Stimulated activated CD8-positive, alpha-beta memory T cell treated with anti-CD3 and anti-CD28 coated beads, Interleukin-2, amount 100 ng/mL, for 1 hour (primary cell): ENCODE measurements at places on chromosomes 12 and 14.

DNA sequence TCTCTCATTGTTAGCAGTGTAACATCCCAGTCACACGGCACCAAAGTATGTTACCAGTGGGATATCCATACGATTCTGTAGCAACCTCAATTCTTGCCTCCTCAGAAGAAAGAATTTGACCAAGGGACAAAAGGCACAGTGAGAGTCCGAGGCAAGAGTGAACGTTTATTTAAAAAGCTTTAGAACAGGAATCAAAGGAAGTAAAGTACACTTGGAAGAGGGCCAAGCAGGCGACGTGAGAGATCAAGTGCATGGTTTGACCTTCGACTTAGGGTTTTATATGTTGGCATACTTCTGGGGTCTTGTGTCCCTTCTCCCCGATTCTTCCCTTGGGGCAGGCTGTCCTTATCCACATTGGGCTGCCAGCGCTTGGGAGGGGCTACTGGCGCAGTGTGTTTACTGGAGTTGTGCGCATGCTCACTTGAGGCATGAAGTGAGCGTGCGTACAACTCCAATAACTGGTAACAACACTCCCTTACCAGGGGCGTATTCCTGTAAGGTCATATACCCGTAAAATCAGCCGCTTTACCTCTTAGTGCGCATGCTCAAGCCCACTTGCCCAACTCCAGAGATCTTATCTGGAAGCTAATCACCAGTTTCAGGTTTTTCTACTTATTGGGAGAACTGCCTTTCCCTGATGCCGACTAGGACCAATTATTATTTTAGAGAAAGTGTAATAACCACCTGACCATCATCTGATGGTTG lies 71.7 kb downstream of the FAR2 start:
- DNase-seq, result no peak

DNA sequence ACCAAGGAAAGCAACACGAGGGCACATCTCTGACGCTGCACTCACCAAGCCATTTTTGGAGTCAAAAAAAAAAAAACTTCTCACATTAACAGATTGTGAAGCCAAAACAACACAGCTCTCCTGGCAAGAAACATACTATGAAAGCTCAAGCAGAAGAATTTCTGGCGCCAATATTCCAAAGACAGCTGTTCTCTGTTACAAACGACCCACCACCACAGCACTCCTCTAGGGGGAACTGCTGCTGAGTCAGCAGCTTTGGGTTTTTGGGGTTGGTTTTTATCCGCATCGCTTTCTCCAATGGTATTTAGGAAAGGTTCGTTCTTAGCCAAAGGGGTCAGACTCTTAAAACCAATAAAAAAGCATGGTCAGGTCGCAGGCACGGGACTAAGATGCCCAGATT lies 379.4 kb downstream of the RPS29 start:
- no peak for DNase-seq

- DNase-seq, result no peak
Observed at GRCh38 chr12:21911832-21912231, 29.4 kb downstream of the ABCC9 start.

DNA sequence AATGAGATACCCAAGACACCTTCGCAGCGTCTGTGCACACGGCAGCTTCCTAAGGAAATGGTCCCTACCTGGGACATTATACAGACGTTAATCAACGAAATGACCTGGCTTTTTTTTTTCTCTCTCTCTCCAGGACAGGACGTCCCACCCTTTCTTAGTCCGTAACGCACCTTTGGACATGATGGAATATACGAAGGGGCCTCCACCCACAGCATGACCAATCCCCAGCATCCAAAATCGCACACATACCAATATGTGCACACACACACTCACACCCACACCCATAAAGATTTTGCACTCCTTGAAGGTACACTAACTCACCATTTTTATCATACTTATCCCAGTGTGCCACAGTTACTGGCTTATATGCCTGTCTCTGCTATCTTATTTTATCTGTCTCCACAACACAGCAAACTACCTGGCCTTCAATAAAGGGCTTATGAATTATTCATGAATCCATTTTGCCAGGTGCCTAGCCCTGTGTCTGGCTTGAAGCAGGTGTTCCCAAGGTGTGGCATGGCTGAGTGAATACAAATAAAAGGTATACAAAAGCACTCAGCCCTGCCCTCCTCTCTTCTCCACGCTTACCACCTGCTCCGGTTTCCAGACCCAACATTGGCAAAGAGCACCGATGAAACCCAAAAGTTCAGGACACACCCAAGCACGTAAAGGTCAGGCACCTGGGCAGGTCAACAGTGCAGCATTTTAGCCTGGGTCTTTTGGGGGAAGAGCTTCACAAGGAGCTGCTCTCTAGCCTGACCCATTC lies 2.2 kb downstream of the SCNN1A start:
- no peak for DNase-seq

DNA sequence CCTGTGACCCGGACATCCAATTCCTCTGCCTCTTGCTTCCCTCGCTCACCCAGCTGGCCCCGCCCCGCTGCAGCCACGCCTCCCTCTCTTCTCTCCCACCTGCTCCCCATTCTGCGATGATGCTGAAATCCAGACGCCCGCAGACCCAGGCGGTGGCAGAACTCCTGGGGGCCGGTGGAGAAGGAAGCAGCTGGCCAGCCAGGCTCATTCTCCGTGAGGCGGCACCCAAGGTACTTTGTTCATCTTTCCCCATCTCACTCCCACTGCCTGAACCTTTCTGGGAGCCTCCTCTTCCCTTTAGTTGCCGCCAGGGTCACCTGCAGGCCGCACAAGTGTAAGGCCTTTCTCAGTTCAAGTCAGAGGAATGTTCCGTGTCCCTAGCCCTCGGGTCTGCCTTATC lies 35.7 kb downstream of the FOXN4 start:
- no peak for DNase-seq

GRCh38 chr12:104699489-104700190 lies 242.9 kb downstream of the CHST11 start:
- no peak for DNase-seq

GRCh38 chr14:94330857-94331256 lies 7.7 kb upstream of the SERPINA6 start:
- DNase-seq, result no peak

DNA sequence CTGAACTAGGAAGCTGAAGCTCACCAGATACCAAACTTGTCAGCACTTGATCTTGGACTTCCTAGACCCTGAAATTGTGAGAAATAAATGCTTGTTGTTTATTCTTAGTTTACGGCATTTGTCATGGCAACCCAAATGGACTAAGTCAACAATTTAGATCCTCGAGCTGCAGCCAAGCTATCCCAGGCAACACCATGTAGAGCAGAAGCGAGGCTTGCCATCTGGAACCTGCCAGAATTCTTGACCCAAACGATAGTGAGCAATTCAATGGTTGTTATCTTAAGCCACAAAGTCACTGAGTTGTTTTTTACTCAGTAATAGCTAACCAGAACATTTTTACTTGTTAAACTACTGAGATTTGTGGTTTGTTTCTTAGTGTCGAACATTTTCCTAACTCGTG lies 458.5 kb upstream of the FLRT2 start:
- no peak for DNase-seq

- no peak for DNase-seq
Observed at GRCh38 chr14:26820138-26820537, 222.3 kb upstream of the NOVA1 start.

DNA sequence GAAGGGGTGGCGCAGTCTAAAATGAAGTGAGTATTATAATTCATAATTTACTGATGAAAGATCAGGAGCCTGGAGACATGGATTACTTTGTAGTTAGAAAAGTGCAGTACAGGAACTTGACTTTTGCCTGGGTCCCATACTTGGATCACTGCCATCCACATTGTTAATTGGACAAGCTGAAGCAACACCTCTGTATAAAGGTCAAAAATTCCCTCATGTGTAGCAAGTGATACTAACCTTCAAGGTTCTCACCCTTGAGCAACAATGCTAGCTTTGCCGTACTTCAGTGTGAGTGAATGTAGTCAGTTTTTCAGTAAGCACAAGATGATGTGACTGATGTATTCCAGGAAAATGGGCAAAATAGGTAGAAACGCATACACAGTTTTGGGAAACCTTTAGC lies 44.6 kb upstream of the PLBD1 start:
- DNase-seq, result no peak

DNA sequence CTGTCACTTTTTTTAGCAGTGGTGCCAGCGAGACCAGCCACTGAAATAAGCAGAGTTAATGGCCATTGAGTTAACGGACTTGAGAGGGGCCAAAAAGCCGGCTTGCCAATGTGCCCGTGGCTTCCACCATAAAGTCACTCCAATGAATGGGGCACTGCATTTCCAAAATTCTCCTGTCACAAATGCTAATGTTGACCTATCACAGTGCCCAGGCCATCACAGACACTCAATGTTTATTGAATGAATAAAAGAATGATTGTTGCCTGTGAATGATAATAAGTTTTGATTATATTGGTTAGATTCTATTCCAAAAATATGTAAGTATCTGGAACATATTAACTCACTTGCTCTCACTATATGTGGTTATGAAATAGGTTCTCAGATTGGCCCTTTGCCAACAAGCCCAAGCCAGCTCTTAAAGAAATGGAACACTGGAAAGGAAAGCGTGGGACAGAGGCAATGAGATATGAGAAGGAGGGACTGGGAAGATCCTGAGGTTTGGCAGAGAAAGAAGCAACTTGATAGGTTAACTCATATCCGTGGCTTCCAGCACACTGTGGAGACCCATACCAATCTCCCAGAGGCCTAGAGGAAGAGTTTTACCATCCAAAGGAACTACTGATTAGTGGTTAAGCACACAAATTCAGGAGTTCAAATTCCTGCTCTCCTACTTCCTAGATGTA lies 108.7 kb downstream of the BTG1 start:
- DNase-seq, result no peak

GRCh38 chr12:77133566-77133965 lies 68.2 kb upstream of the E2F7 start:
- no peak for DNase-seq

- DNase-seq, result no peak
Observed at GRCh38 chr12:40382217-40382616, 157.4 kb downstream of the LRRK2 start.

DNA sequence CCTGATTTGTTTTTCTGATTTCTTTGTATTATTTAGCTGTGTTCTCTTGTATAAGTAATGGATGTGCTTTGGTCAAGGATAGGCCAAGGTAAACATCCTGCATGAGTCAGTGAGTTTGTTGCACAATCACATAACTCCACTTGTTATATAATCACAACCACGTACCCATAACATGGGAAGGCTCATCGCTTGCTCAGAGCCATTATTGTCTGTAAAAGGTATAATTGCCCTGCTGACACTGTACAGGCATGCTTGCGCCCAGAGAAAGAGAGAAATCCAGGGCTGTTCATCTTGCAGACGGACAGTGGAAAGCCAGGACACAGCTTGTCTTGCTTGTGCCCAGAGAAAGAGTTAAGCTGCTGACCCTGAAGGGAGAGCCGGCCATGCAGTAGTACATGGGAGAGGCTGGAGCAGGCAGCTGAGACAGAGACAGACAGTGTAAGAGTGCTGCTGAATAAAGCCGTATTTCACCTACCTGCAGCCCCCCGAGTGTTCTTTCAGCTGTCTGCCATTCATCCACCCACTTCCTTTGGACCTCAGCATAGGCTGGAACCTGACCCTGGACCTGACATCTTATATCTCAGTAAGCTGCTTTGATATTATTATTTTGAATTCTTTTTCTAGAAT lies 174.7 kb upstream of the DAAM1 start:
- no peak for DNase-seq

DNA sequence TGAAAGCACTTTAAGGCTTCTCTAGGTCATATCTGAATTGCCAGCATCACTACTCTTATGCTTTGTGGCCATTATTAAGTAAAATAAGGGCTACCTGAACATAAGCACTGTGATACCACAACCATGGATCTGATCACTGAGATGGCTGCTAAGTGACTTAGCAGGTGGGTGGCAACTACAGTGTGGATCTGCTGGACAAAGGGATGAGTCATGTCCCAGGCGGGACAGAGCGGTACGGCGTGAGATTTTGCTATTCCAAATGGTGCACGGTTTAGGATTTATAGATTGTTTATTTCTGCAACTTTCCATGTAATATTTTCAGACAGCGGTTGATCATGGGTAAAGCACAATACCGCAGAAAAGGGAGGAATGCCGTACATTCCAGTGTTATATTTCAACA lies 39.4 kb downstream of the MLXIP start:
- no peak for DNase-seq

GRCh38 chr12:122394626-122395194 lies 27.8 kb downstream of the CLIP1 start:
- no peak for DNase-seq

DNA sequence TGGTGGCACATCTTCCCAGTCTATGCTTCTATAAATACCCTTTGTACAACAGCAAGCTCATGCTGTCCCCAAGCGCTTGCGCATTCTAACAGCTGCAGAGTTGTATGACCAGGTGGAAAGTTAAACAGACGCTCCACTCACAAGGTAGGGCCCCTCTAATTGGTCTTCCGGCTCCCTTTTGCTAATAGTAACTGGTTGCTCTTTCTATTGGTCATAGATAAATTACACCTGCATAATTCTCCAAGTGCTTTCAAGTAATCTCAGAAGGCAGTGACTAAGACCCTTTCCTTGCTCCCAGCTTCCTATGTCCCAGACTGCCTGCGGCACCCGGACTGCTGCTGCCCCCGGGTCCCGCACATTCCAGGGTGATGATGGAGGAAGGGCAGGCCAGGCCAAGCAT lies 6.1 kb upstream of the TSPAN9 start:
- no peak for DNase-seq

GRCh38 chr12:65603438-65604351 lies 220.6 kb upstream of the HMGA2 start:
- DNase-seq, result no peak

DNA sequence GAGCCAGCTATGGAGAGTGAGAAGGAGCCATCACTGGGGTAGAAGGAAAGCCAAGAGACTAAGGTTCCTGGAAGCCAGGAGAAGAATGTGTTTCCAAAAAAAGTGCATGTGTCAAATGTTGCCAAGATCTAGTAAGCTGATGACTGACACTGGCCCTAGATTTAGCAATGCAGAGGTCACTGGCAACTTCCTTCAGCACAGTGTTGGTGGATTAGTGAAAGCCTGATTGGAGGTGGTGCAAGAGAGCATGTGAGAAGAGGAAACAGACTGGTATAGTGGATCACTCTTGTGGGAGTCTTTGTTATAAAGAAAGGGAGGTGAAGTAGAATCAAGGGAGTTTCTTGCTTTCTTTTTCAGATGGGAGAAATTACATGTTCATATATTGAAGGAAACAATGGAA lies 34.1 kb upstream of the CHGA start:
- no peak for DNase-seq

DNA sequence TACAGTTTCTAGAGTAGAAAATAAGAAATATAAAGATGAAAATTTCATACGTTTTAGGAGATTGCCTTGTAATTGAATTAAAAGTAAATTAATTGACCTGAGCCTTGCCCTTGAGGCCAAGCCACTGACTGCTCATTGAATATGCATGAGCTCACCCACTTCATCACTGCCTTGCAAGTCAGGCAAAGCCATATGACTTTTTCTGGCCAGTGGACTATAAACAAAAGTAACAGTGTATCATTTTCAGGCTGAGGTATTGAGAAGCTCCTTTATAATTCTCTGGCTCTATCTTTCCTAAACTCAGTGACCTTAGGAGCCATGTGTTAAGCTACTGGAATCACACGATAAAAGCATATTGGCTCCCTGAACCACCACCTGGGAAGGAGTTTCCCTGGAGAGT lies 369.3 kb downstream of the NUAK1 start:
- no peak for DNase-seq

GRCh38 chr12:71551529-71551928 lies 111.9 kb downstream of the LGR5 start:
- DNase-seq, result no peak

- DNase-seq, result no peak
Observed at GRCh38 chr12:29160230-29160629, 11.2 kb downstream of the FAR2 start.
